Activated CD4-positive, alpha-beta T cell treated with anti-CD3 and anti-CD28 coated beads, Interleukin-2, amount 50 U/mL, for 24 hours (primary cell): ENCODE measurements at places on chromosomes 7 and 10.

GRCh38 chr7:110941385-110941784 lies 149.5 kb upstream of the LRRN3 start:
- no peak for DNase-seq

DNA sequence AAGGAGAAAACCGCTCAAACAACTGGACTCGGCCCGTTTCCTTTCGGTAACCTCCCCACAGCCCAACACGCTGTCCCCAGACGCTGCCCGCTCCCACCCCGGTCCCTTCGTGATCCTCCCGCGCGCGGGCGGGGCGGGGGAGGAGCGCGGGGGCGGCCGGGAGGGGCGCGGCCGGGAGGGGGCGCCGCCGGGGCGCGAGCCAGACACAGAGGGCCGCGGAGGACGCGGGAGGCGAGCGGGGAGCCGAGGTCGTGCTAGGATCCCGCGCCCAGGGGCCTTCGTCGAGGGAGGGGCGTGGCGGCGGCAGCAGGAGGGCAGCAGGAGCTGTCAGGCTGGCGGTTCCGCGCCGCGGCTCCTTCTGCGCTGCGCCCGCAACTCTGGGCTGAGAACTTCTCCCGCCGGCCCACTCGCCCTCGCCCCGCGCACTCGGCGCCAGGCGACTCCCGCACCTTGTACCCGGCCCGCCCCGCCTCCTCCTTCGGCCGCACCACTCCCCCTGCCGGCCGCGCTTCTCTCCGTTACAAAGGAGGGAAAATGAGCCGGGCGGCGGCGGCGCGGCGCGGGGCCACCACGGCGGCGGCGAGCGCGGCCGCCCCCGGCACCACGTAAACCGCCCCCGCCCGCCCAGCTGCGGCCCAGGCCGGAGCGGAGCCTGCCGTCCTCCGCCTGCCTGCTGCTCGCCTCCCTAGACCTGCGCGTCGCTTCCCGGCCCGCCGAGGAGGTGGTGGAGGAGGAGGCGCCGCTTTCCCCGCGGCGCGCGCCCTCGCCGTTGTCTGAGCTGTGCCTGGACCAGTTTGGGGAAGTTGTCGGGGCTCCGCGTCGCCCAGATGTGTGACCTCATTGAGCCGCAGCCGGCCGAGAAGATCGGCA lies at the start of gene CDK14:
TSS of gene CDK14 (plus strand) at position 521 of the 870 bp plus-strand sequence. CDS start at position 828, 307 bp downstream.
- DNase-seq: no peak

DNA sequence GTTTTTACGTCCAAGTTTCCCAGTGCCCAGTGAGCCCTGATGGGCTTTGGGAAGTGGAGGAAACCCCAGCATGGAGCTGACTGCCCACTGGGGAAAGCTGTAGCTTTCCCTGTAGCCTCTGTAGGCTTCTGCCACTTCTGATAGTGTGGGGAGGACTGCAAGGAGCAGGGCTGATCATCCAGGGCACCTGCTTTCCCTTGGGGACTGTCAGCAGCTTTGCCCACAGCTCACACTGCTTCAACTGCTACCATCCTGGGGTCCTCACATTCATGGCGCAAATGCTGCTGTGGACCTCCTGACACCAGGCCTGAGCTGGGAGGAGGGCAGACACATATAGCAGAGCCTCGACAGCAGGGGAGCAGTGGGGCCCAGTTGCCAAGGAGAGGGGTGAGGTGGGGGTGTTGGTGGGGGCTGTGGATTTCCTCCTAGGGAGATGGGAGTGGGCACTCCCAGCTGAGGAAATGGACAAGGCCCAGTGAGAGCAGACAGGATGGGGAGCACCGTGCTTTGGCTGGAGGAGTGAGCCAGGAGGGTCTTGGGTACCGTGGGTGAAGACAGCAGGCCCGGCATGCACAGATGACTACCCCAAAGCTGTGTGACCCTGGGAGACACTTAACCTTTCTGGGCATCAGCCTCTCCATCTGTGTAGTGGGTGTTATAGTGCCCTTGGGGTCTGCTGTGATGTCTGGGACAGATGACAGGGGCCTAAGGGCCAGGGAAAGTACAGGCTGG lies 16.2 kb downstream of the RAMP3 start:
- no peak for DNase-seq

DNA sequence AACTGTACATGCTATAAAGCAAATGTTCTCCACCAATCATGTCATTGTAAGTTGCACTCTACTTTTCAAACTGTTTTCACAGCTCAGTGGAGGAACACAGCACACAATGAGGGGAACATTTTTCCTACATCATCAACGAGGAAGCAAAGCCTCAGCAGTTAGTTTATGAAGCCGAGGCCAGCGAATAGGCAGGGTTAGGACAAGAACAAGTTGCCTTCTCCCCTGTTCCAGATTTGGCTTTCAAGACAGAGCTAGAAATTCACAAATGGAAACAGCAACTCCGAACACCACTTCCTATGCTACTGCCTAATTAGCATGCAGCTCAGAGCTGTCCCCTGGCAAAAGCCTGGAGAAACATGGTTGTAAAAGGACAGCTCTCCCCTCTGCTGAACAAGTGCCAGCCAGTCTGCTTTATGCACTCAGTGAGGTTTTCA lies 19.8 kb downstream of the ITGB8 start:
- DNase-seq: no peak

DNA sequence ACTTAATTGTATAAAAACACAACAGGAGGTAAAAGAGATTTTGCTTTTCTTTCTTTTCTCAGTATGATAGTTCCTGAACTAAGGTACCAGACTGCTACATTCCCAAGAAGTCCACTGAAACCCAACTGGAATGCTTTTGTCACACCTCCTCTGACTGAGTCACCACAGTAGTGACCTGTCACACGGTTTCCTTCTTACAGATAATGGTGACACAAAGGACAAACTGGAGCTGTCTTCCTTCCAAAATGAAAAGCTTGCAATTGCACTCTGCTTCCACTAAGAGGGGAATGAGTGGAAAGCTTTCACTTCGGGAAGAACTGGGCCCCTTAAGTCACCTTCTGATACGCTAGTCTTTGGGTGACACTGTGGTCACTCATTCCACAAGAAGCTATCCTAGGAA lies 122.2 kb downstream of the KMT2E start:
- DNase-seq: no peak

DNA sequence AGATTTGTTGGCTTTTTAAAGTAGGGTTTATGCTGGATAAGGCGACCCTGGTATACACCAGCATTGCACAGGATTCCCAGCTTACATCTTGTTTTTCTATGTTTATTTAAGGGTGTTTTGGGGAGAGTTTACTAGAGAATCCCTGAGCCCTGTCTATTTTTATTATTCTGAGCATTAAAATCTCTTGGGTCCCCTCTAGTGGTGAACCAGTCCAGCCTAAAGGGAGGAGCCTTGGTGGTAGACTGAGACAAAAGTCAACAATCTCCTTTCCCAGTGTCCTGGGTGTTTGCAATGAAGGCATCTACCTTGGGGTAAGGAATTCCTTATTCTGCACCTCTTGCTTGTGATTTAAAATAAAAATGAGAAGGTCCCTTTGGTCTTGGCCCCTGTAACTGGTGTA lies 38.2 kb downstream of the ANTXRL start:
- no peak for DNase-seq

GRCh38 chr10:61302124-61302523 lies 151.1 kb downstream of the TMEM26 start:
- no peak for DNase-seq

DNA sequence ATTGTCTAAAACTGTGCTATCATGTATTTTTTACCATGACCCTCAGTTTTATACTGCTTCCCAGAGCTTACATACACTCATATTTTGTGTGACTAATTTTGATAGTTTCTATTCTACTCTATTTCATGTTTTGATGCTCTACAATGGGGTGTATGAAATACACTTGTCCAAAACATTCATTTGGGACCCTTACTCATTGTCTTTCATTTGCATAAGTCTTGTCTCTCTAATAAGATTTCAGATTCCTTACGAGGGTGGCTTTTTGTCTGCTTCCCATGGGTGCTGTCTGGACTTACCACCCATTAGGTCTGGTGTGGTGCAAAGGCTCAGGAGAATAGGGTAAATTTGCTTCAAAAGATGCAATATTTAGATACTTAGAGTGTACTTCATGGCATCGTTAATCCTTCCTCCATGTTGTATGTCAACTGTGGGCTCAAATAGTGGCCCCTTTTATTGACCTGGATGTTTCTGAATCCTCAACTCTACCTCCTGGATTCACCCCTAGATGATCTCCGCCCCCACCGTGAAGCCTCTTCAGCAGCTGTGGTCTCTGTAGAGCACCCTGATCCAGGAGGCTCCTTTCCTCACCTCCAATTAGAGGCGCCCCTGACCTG lies 3.6 kb upstream of the GIMAP5 start:
- no peak for DNase-seq

DNA sequence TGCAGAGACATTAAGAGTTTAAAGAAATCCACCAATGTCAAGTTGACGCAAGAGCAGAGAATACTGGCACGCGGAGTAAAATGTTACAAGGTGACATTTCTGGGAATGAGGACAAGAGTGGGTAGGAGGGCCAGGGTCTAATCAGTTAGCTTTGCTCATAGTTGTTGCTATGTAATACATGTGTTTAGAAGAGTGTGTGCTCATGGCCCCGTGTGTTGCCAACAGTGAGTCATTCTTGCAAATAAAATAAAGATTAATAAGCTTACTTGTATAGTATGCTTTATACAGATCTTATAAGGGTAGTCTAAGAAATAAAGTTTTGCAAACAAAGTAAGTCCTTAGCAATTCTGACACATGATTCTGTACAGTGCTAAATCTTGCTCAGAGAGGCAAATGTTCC lies 64.5 kb downstream of the DNMBP start:
- no peak for DNase-seq

GRCh38 chr7:16770657-16771329 lies 17.2 kb downstream of the TSPAN13 start:
- DNase-seq: no peak

- DNase-seq: no peak
Measured at GRCh38 chr10:108439397-108439796, 1274.9 kb upstream of the SORCS1 start.

- DNase-seq: no peak
Measured at GRCh38 chr10:49208996-49209395, 20.8 kb upstream of the TMEM273 start.

GRCh38 chr7:24580283-24580946 lies 7.2 kb downstream of the PALS2 start:
- no peak for DNase-seq

GRCh38 chr7:50264908-50265307 lies 39.6 kb upstream of the IKZF1 start:
- DNase-seq: peak; percentile 65

GRCh38 chr7:102270178-102270887 lies 16.3 kb upstream of the SH2B2 start:
- no peak for DNase-seq

GRCh38 chr10:88843171-88843570 lies 8.5 kb downstream of the ANKRD22 start:
- no peak for DNase-seq

DNA sequence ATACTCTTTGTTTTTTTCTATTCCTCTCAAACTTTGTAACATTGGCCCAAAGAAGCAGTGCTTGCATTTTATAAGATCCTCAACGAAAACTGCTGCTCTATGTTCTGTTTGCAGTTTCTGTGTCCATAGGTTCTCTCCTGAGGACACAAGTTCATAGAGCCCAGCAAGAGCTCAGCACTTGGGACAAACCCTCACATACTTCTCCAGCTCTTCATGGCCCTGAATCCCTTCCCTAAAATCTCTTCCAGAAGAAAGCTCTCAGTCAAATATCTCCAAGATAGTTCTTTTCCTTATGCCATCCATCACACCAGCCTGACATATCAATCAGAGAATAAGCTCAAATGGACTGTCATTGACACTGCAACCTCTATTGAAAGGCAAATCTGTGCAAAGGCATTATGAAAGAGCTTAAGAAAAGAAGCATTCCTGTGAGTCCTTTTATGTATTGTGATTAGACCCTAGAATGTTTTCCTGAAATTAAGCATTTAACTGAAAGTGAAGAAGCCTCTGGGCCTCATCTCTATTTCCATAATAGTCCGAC lies 405.5 kb downstream of the ANKRD7 start:
- no peak for DNase-seq

DNA sequence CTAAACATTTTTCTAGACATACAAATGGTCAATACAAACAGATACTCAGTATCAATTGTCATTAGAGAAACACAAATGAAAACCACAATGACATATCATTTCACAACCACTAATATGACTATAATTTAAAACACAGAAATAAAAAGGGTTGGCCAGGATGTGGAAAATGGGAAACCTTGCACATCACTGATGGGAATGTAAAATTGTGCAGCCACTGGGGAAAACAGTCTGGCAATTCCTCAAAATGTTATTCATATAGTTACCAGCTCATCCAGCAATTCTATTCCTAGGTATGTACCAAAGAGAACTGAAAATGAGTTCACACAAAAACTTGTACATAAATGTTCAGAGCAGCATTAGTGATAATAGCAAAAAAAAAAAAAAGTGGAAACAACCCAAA lies 106.1 kb upstream of the LRRTM3 start:
- DNase-seq: no peak

DNA sequence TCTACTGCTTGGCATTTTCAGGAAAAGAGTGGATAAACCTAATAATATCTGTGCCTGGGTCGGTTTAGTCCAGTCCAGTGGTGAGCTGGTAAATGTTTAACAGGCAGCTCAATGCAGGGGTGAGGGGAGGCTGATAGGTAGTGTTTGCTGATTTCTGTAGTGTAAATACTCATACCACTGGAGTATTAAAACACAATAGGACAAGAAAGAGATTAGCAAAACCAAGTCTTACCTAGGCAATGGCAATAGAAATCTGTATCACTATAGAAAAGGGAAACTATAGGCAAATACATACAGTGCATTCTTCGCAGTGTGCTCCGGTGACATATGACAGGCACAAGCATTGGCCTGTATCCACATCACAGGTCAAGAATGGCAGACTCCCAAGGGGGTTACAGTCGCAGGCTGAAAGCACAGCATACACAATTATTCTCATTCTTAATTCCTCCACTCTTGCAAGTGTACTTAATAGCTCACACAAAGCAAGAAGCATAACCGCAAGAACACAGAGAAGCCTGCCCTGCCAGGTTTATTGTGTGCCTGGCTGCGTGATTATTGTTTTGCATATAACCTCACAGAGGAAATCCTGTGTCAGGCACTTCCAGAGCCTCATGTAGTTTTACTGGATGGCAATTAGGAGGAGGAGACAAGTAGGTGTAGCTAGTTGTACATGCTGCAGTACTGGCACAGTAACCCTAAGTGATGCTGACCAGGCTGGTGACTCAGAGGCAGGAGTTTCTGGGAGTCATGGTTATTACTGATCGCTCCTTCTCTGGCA lies 35.0 kb downstream of the LAMB4 start:
- no peak for DNase-seq

- DNase-seq: no peak
Measured at GRCh38 chr10:113663908-113664307, at the start of gene NRAP. Gene NRAP (minus strand): TSS chr10:113664041. CDS start chr10:113663882, 159 bp downstream.

- DNase-seq: peak; percentile 44
Measured at GRCh38 chr10:97849687-97850402, at the start of gene GOLGA7B. Gene GOLGA7B (plus strand): TSS chr10:97849843. CDS start chr10:97850304, 461 bp downstream.

GRCh38 chr7:45580053-45580872 lies 6.1 kb downstream of the ADCY1 start:
- DNase-seq: no peak

- DNase-seq: no peak
Measured at GRCh38 chr10:130453036-130453720, 317.0 kb downstream of the GLRX3 start.

GRCh38 chr10:15123749-15124184 lies 26.6 kb downstream of the RPP38 start:
- no peak for DNase-seq
